NCI-H1417 (cell line): ENCODE measurements at places on chromosomes 1 and 21.

- no peak for DNase-seq
These were observed 9.4 kb downstream of the EPHA2 start for GRCh38 chr1:16146279-16147155.

DNA sequence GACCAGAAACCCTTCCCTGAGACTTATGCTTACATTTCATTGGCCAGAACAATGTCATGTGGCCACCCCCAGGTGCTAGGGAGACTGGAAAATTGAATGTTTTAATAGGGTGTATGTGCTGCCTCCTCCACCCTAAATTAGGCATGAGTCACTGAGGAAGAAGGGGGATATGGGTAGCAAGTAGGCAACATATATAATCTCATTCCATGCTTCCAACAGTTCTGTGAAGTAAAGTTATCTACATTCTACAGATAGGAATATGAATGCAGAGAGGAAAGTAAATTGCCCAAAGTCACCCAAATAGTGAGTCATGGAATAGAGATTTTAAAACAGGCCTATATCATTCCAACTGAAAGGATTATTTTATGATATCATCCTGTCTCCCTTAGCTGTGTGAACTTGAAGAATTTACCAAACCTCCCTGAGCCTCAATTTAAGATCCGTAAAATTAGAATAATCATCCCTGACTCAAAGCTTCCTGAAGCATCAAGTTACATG lies 168.6 kb upstream of the FGGY start:
- DNase-seq: no peak

DNA sequence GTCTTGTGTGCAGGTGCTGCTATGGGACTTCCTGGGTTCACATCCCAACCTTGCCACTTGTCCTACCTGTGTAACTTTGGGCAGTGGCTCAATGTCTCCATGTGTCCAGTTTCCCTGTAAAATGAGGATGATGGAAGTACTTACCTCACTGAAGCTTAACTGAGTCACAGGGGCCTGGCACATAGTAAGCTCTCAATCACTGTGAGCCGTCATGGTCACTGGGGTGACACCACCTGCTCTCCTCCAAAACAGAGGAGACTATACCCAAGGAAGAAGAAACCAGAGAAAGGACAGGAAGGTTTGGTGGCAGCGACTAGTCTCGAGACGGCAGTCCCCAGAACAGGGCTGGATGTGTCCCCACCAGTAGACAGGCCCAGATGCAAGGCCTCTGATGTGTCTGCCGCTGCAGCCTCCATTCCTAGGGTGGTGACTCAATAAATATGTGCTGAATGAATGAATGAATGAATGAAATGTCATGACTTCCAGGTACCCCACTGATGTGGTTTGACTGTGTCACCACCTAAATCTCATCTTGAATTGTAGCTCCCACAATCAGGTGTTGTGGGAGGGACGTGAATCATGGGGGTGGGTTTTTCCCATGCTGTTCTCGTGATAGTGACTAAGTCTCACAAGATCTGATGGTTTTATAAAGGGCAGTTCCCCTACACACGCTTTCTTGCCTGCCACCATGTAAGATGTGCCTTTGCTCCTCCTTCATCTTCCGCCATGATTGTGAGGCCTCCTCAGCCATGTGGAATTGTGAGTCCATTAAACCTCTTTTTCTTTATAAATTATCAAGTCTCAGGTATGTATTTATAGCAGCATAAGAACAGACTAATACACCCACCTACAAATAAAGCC lies 13.0 kb upstream of the LRP8 start:
- no peak for DNase-seq

- DNase-seq: peak; percentile 34
These were observed 162.8 kb downstream of the FASLG start for GRCh38 chr1:172821609-172822274.

DNA sequence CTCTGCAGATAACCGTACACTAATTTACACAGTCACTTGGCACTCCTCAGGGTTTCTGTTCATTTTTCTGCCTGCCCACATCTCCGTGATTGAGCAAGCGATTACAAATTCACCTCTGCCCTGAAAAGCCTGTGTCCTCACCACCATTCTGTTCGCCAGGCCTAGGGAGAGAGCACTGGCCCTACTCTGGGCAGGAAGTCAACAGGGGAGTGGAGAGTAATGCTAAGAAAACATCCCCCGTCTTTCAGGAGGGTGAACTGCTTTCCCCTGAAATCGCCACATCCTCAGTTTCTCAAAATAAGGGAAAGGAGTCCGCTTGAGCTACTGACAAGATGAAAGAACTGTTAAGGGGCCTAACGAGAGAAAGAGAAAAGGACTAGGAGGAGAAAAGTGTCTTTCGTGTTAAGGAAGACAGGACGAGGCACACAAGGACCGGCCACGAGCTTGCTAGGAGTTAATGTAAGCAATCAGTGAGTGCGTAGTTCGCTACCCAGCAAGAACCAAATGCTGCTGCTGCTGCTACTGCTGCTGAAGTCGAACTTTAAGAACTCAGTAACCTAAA lies 632 bp downstream of the PEX19 start:
- DNase-seq: peak; percentile 64

DNA sequence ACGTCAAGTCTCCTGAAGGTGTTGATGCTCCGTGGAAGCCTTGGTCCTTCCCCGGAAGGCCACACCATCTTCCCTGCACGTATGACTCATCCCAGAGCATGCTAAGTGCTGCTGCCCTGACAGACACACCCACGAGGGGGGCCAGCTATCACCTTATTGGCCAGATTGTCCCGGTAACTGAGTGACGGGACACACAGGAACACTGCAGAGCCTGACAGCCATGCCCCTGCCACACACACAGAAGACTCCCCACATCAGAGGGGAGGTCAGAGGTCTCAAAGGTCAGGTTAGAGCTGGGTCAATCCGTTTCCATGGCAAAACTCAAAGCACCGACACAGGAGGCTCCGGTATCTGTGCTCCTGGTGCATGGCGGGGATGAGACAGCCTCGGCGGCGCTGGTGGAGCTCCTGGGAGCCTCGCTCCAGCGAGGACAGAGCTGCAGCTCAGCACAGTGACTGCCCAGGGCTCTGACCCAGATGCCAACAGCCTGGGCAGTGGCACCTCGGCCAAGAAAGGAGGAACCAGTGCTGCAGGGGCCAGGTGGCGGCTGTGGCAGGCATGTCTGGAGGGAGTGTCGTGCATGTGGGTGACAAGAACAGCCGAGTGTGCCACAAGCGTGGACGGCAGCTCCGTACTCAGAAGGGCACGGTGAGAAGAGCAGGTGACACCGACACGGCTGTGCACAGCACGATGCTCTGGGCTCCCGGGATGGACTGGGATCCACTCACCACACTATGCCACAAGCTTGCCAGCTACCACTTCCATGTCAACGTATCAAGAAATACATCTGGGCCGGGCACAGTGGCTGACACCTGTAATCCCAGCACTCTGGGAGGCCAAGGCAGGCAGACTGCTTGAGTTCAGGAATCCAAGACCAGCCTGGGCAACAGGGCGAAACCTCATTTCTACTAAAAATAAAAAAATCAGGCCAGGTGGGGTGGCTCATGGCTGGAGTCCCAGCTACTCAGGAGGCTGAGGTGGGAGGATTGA lies 14.8 kb upstream of the TMEM240 start:
- DNase-seq: no peak

DNA sequence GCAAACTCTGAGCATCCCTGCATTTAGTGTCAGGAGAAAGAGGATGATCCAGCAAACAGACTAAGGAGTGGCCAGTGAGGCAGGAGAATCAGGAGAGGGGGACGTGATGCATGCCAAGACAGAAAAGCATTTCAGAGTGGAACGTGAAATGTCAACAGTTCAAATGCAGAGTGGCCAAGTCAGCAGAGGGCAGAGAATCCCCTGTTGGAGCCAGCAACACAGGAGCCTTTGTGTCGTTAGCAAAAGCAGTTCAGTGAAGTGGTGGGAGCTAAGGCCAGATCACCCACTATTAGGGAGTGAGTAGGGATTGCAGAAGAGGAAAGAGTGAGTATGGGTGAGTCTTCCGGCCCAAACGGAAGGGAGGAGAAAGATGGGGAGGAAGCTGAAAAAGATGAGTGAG lies 6.6 kb upstream of the FCRL6 start:
- no peak for DNase-seq

GRCh38 chr1:11116318-11116717 lies 16.6 kb upstream of the EXOSC10 start:
- DNase-seq: no peak

GRCh38 chr1:204523605-204524215 lies 7.5 kb downstream of the MDM4 start:
- no peak for DNase-seq

DNA sequence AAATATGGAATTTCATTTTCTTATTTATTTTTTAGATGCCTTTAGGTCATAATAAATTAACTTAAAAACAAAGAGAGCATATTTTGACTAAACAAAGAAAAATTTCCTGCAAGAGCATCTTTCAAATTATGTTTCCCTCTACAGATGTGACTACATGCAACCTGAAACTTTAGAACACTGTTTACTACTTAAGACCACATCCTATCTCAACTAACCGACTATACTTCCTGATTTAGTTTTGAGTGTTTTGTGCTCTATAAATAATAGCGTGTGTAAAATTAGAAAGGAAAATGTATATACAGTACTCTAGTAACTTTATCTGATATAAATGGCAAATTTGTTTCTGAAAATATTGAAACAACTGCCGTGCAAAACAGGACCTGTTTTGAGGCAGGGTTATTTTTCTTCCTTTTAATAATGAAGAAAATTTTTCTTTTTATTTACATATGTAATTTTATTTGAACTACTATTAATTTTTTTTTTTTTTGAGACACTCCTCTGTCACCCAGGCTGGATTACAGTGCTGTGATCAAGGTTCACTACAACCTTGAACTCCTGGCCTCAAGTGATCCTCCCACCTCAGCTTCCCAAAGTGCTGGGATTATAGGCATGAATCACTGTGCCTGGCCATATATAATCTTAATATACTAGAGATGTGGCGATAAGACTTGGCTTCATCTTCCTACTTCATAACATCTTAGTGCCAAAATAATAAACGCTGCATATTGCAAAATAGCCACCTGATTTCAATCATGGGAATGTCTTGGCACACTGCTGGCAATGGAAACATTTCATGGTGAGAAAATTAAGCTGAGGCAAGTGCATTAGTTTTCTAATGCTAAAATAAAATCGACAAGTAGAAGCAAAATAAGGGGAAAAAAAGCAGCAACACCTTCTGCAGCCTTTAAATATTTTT lies 12.3 kb downstream of the ZRANB2 start:
- no peak for DNase-seq

GRCh38 chr1:211628417-211628816 lies 47.0 kb downstream of the NEK2 start:
- DNase-seq: no peak

DNA sequence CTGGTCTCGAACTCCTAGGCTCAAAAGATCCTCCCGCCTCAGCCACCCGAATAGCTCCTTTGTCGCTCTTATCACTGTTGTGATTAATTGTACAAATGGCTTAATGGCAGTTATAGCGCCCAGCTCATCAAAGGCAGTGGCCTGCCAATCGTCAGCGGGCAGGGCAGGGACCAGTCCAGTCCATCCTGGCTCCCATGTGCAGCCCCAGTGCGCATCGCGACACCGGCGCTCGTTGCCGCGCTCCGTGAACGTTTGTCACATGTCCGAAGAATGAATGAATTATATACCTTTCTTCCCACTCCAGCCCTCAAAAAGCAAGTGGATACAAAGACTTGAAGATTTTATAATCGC lies 18.4 kb downstream of the MTX1 start:
- DNase-seq: peak; percentile 86

GRCh38 chr1:143698016-143698415 lies 273.8 kb downstream of the FAM72C start:
- DNase-seq: no peak

GRCh38 chr1:3018051-3018471 lies 3.2 kb upstream of the ACTRT2 start:
- no peak for DNase-seq

- DNase-seq: peak; percentile 50
These were observed 580 bp downstream of the RBM34 start for GRCh38 chr1:235160383-235160956.

- DNase-seq: peak; percentile 43
These were observed 94.8 kb downstream of the MIS18A start for GRCh38 chr21:32184065-32184464.

GRCh38 chr1:200165493-200166220 lies 138.1 kb downstream of the NR5A2 start:
- no peak for DNase-seq

DNA sequence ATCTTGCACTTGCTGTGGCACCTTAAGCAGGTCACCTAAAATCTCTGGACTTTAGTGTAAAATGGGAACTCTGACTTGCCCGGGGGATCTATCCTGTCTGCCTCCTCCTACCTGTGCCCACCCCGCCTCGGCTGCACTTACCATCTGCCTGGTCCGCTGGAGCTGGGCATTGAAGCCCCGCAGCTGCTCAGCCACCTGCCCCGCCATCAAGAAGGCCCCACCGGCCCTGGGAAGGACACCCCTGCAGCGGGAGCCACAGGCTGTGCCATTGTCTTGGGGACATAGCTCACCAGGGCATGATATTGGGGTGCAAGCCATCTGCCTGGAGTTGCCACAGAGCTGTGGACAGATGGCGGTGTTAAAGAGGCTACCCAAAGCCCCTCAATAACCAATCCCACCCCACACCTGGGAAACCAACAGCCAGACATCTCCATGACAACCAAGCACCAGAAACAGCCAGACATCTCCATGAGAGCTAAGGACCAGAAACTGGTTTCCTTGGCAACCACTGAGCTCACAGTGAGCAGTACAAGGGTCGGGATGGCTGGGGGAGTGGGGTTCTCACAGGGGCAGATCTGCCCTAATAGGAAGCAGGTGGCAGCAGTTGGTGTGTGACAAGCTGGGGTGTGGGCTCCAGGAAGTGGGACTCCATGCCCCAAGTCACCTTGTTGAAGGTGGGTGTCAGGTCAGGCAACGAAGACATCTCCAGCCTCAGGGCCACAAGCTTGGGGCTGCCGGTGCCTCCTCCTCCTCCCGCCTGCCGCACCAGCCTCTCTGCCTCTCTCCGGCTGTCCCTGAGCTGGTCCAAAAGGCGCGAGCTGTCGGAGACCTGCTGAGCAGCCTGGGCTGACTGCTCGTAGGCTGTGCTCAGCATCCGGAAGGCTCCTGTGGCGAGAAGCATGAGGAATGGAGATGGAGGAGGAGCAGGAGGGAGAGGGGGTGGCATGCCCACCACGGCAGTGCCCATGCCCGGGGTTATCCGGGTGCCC lies 29.1 kb downstream of the LAMB3 start:
- DNase-seq: peak; percentile 56

- no peak for DNase-seq
These were observed 13.8 kb downstream of the CASZ1 start for GRCh38 chr1:10782491-10783244.

- DNase-seq: no peak
These were observed 496 bp downstream of the VPS45 start for GRCh38 chr1:150068109-150068435.

DNA sequence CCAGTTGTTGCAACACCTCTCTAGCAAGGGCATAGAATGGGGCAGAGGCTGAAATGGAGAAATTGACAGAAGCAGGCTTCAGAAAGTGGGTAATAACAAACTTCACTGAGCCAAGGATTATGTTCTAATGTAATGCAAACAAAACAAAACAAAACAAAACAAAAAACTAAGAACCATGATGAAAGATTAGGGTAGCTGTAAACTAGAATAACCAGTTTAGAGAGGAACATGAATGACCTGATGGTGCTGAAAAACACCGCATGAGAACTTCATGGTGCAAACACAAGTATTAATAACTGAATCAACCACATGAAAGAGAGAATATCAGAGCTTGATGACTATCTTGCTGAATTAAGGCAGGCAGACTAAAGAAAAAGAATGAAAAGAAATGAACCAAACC lies 1707.7 kb downstream of the BRINP3 start:
- no peak for DNase-seq
